Activated naive CD4-positive, alpha-beta T cell treated with anti-CD3 and anti-CD28 coated beads for 36 hours (primary cell): ENCODE measurements at places on chromosomes 4 and X.

GRCh38 chr4:40228497-40229365 lies 31.9 kb downstream of the RHOH start:
- no peaks in the 10 kb centered on the region for H3K27me3 ChIP-seq
- H3K27ac ChIP-seq = peak overlapping the region; percentile 85
- H3K4me3 ChIP-seq = peak overlapping the region; percentile 53
- peak; percentile 24 for DNase-seq

- no peak overlapping the region for H3K4me3 ChIP-seq
- no peaks in the 10 kb centered on the region for H3K36me3 ChIP-seq
- H3K27ac ChIP-seq = no peak overlapping the region
- no peak for DNase-seq
- H3K4me1 ChIP-seq = no peaks in the 10 kb centered on the region
- H3K27me3 ChIP-seq = no peaks in the 10 kb centered on the region
Measured at GRCh38 chr4:124534131-124534530, 178.4 kb downstream of the ANKRD50 start.

DNA sequence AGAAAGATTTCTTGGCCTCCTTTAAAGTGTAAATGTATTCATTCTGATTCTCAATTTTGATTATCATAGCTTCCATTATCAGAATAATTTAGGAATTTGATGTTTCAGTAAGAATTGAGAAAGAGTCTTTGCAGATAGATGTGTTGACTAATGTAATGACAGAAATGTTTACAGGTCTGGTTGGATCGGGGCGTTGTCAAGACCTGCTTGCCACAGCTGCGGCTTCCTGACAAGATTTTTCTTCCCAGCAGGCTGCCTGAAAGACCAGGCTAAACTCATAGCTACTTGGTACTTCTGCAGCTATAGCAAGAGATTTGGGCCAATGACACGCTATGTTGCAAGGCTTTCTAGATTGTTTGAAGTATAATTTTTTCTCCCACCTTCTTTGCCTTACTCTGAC lies 91.5 kb upstream of the ANKRD50 start:
- DNase-seq = no peak
- H3K27me3 ChIP-seq = no peaks in the 10 kb centered on the region
- no peaks in the 10 kb centered on the region for H3K4me1 ChIP-seq
- H3K27ac ChIP-seq = no peak overlapping the region
- no peak overlapping the region for H3K4me3 ChIP-seq

DNA sequence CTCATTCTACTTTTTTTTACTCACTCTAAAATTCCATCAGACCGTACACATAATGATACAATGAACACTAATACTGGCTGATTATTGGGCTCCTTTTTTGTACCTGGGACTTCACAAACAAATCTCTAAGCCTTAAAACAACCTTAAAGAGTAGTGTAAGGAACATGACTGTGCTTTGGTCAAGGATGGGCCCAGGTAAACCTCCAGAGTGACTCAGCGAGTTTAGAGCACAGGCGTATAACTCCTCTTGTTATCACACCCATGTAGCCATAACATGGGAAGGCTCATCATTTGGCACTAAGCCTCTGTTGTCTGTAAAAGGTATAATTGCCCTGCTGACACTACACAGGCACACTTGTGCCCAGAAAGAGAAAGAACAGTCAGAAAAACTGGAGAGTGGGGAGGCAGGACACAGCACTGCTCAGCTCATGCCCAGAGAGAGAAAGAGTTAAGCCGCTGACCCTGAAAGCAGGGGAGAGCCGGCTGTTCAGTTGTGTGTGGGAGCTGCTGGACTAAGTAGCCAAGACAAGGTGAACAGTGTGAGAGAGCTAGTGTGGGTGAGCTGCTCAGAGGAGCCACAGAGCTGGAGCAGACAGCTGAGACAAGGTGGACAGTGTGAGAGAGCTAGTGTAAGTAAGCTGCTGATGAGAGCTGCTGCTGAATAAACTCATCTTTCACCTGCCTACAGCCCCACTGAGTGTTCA lies 319.6 kb upstream of the BMP3 start:
- DNase-seq = no peak
- H3K4me1 ChIP-seq = peaks cover 28% of the 10 kb centered on the region
- H3K27ac ChIP-seq = no peak overlapping the region
- no peaks in the 10 kb centered on the region for H3K27me3 ChIP-seq

DNA sequence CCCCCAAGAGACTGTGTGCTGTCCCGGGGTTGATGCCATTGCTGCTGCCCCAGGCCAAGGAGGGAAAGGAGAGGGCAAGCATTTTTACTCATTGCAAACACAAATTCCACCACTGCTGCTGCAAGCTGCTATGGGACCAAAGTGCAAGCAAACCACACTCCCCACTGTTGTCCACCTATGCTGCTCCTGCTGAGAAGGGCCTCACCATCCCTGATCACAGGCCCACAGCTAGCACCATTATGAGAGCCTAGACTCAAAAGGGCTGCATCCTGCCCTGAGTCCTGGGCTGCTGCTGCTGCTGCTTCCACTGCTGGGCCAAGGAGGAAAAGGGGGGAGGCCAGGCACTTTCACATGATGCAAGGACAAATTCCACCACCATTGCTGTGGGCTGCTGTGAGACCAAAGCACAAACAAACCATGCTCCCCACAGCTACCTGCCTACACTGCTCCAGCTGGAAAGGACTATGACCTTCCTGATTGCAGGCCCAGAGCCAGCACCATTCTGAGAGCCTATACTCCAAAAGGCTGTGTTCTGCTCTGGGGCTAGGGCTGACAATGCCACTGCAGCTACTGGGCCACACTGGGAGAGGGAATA lies 218.2 kb upstream of the ZCCHC13 start:
- no peaks in the 10 kb centered on the region for H3K27me3 ChIP-seq
- H3K27ac ChIP-seq = no peak overlapping the region
- H3K36me3 ChIP-seq = peaks cover 12% of the 10 kb centered on the region
- no peak for DNase-seq
- no peaks in the 10 kb centered on the region for H3K4me1 ChIP-seq

DNA sequence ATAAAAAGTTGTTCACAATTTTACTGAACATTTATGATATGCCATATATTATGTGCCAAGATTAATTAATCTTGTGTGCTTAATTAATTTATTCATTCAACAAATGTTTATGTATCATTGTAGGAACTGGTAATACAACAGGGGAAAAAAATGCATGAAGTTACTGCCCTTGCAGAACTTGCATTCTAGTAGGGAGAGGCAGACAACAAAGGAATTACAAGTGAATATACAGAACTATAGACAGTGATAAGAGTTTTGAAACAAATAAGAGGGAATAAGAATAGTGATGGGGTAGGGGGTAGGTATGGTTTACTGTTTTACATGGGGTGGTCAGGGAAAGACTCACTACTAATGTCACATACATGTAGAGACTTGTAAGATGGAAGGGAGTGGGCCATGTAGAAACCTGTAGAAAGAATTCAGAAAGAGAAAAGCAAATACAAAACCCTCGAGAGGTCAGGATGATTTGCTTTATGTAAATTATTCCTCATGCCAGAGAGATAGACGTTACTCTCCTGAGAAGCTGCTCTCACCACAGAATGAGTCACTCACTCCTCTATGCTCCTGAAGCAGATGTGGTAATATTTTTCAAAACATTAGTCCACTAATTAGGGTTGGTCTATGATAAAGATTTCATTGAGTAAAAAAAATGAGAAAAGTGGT lies 855.0 kb upstream of the GRID2 start:
- H3K36me3 ChIP-seq = no peaks in the 10 kb centered on the region
- no peaks in the 10 kb centered on the region for H3K27me3 ChIP-seq
- no peaks in the 10 kb centered on the region for H3K4me1 ChIP-seq
- H3K4me3 ChIP-seq = no peak overlapping the region
- DNase-seq = no peak
- H3K27ac ChIP-seq = no peak overlapping the region

- H3K27ac ChIP-seq = no peak overlapping the region
- no peak for DNase-seq
- H3K4me1 ChIP-seq = no peaks in the 10 kb centered on the region
- peaks cover 2% of the 10 kb centered on the region for H3K27me3 ChIP-seq
- H3K4me3 ChIP-seq = no peak overlapping the region
- no peaks in the 10 kb centered on the region for H3K36me3 ChIP-seq
Measured at GRCh38 chr4:24080871-24081270, 191.0 kb upstream of the PPARGC1A start.

GRCh38 chr4:52198294-52198693 lies 147.2 kb downstream of the SPATA18 start:
- DNase-seq = no peak
- no peaks in the 10 kb centered on the region for H3K4me1 ChIP-seq
- no peaks in the 10 kb centered on the region for H3K36me3 ChIP-seq
- no peak overlapping the region for H3K27ac ChIP-seq
- H3K4me3 ChIP-seq = no peak overlapping the region

- H3K27me3 ChIP-seq = no peaks in the 10 kb centered on the region
- DNase-seq = no peak
- H3K36me3 ChIP-seq = no peaks in the 10 kb centered on the region
- H3K4me3 ChIP-seq = no peak overlapping the region
Measured at GRCh38 chr4:116332508-116332907, 752.9 kb downstream of the TRAM1L1 start.
